ENCODE measurements at places on chromosomes 3 and 15. TPM values are rescaled to one million over a fixed set of nuclear protein-coding genes. Genes with fewer than 3 reads are reported as not detected.

THBS1 gene
- 2,996 TPM for total RNA-seq

CRABP1 gene
- total RNA-seq: not detected

LRRIQ4 gene
- total RNA-seq: 0.04 TPM

SLC28A1 gene
- not detected for total RNA-seq

CISH gene
- 6.2 TPM for total RNA-seq

RARRES1 gene
- total RNA-seq: not detected

PLD1 gene
- total RNA-seq: 7.7 TPM

MEIS2 gene
- 14.9 TPM for total RNA-seq

CFAP100 gene
- not detected for total RNA-seq

ELL3 gene
- total RNA-seq: 3.4 TPM

LRRN1 gene
- not detected for total RNA-seq

HDGFL3 gene
- 57.0 TPM for total RNA-seq

TMEM108 gene
- total RNA-seq: 0.07 TPM

FAM81A gene
- total RNA-seq: 0.78 TPM

CHL1 gene
- not detected for total RNA-seq

BFSP2 gene
- total RNA-seq: not detected

CALML4 gene
- 4.3 TPM for total RNA-seq

UBE2E1 gene
- 97.3 TPM for total RNA-seq

ANKRD63 gene
- total RNA-seq: not detected

GPR27 gene
- total RNA-seq: 0.20 TPM

Measured in foreskin keratinocyte (primary cell).